ENCODE measurements at places on chromosomes 2 and 18.

GRCh38 chr18:21474621-21475020, 125.9 kb downstream of the ESCO1 start:
- no peak for DNase-seq

- DNase-seq: no peak
These were observed 154.0 kb upstream of the TFPI start for GRCh38 chr2:187708272-187708671.

DNA sequence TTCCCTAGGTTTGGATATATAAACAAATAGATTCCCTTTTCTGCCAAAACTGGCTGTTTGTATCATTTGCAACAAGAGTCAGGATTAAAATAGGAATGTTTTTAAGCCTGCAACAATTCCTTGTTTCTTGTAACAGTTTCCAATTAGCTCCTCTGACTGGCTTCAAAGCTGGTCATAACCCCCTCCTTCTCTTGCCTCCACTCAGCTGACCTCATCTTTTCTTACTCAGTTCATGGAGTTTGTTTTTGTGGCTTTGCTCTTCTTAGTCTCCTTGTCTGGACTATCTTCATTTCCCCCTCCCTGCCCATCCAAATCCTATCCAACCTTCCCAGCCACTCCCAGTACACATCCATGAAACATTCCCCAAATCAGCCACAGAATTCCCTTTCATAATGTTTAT, 14.3 kb upstream of the RAPH1 start:
- no peak for DNase-seq

- DNase-seq: no peak
These were observed 270.7 kb upstream of the KLHL29 start for GRCh38 chr2:23114299-23114698.

- no peak for DNase-seq
These were observed 19.7 kb downstream of the SH3BP4 start for GRCh38 chr2:234971496-234971895.

DNA sequence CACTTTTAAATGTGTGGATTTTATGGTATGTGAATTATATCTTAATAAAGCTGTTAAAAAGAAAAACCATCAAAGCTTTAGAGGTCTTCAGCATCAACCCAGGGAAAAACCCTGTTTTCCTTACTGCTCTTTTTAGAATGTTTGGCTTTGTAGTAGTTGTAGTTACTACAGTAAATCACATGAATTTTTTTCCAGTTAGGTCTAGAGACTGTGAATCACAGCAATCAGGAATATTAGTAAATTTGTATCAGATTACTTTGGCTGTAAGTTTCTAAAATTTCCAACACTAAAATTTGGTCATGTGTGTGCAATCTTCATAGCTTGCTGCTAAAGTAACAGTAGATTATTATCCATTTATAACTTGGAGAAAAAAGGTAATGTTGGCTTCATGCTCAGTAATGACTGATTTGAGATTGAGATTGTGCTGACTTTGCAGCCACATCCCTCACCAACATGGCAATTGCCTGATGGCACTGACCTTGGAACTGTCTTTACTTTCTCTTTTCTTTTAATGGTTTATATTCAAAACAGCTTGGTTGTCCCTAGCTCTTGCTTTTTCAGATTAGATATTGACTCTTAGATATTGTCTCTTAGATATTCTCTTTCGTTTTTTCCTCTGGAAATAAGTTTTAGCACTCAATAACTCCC, 41.1 kb downstream of the LCLAT1 start:
- no peak for DNase-seq
